ENCODE measurements at places on chromosomes 1 and 21.

DNA sequence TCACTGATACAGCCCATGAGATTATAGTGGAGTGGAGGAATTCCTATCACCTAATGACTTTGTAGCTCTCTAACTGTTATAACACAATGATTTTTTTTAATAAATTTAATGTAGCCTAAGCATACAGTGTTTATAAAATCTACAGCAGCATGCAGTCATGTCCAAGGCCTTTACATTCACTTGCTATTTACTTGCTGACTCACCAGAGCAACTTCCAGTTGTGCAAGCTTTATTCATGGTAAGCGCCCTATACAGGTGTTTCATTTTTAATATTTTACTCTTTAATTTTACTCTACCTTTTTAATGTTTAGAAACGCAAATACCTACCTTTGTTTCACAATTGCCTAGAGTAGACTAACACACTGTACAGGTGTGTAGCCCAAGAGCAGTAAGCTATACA, 1652.2 kb downstream of the BRINP3 start:
- DNase-seq, result no peak

GRCh38 chr1:185442050-185442449, 125.0 kb upstream of the IVNS1ABP start:
- DNase-seq, result no peak

- DNase-seq, result no peak
Observed at GRCh38 chr1:163777205-163777604, 455.5 kb downstream of the NUF2 start.

DNA sequence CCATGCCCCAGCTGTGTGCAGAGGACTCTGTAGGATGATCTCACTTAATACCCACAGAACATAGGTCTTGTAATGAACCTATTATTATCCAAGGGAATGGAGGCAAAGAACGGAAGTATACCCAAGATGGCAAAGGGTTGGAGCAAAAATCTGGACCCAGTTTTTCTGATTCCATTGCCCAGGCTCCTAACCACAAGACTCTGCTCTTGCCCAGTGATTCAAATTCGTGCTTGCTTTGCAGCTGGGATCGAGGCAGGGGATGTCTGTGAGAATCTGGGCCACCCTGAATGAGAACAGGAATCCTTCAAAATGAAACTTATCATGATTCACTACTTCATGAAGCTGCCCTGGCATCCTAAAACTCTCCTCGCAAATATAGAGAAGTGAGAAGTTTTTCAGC, 97.5 kb upstream of the KCNJ6 start:
- no peak for DNase-seq

GRCh38 chr1:116853680-116854402, 55.9 kb upstream of the PTGFRN start:
- DNase-seq, result peak; percentile 30

DNA sequence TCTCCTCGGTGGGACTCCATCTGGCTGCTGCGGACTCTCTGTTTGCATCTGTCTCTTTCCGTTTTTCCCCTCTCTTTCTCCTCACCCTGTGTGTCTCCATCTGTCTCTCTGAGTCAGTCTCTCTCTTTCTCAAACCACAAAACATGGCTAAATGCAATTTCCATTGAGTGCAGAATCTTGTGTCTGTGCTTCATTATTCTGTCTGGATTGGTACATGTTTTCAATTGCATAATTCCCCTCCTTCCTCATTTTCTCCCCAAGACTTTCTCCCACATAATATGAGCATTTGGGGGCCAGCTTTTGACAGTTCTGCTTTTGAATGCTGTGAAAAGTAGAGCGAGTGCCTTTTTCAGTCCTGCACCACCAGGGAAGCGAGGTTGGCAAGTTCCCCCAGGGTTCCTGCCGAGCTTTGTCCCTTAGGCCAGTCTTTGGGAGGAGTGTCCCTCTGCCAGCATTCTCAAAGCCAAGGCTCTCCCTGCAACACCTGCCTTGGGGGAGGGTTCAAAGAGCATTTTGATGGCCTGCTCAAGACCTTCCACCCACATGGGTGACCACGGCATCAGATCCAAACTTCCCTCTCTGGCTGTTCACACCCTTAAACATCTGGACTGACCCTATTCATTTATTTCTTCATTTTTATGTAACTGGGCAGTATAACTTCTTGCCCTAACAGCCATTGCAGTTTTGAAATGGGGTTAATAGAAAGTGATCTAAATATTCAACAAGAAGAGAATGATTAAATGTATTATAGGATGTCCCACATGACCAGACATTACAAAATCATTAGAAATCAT, 32.8 kb upstream of the SCMH1 start:
- DNase-seq, result no peak

GRCh38 chr1:110262846-110263631, 52.9 kb downstream of the KCNC4 start:
- no peak for DNase-seq

- no peak for DNase-seq
Observed at GRCh38 chr1:92211166-92211565, 6.5 kb upstream of the C1orf146 start.

DNA sequence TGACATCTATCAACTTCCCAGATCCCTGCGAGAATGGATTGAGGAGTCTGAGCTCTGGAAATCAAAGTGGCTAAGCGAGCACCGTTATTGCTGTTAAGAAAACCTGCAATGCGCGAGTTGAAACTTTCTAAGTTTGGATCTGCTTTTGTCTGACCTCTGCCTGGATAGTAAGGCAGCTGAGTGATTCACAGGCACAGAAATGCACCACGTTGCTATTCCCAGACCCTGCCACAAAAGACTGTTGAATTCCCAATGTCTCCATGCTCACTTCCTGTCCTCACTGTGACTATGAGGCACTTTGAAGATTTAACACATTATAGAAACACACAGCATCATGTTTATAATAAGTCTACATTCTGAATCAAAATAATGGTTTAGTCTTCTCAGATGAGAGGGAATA, 27.1 kb upstream of the CNIH3 start:
- no peak for DNase-seq

DNA sequence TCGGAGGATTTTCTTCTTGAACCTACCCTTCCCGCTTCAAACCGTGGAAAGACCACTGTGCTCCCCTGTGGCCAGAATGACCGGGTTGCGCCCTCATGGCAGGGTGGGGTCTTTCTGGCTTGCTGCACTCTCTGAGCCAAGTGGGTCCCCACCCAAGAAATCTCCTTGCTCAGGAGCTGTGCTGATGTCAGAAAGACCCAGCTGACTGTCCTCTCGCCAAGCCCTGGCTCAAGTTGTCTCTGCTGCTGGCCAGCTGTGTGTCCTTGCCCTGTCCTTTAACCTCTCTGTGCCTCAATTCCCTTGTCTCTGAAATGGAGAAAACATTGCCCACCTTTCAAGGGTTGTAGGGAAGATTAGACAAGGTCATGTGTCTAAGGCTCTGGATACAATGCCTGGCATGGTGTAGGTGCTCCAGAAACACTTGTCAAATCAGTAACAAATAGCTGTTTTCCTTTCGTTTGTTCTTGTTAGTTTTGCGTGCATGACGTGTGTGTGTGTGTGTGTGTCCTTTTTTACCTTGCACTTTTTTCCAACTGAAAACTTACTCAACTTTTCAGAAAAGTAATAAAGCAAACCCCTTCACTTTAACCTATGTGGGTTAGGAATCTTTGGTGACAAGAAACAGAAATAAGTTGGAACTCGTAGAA, 41.1 kb upstream of the RPL11 start:
- no peak for DNase-seq

GRCh38 chr21:37986751-37987399, 70.6 kb upstream of the KCNJ6 start:
- no peak for DNase-seq

DNA sequence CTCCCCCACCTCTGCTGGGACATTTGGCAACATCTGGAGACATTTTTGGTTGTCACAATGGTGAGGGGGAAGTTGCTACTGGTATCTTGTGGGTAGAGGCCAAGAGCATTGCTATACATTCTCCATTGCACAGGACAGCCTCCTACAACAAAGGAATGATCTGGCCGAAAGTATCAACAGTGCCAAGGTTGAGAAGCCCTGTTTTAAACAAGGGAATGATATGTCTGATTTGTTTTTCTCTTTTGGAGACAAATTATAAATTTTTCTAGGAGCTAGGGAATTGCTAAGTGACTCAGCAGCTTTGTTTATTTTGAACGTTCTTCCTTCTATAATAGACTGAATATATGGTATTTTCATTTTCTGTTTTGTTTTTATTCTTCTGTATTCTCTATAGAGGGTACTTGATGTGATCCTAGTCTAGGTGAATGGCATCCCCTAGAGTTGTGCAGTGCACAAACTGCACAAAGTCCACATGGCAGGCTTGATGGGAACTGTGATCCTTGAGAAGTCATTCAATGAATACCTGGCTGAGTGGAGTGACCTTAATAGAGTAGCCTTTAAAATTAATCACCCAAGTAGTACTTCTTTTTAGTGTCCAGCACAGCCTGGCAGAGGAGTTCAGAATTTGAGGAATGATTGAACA, 288.6 kb upstream of the USP24 start:
- no peak for DNase-seq

DNA sequence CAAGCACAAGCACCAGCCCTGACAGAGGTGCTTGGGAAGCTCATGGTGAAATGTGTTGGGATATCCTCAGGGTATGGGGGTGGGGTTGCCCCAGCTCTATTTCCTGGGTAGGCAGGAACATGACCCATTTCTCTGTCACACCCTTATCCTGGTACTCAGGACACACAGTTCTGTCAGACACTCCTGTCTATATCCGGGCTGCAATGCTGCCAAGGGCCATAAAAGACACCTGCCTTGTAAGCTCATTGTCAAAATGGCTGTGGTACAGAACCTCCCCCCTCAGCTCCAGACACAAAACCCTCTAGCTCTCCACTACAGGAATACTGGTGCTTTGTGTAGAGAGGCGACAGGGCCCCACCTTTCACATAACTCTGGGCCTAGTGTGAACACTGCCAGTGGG, 636.7 kb downstream of the PLA2G4A start:
- DNase-seq, result no peak

- no peak for DNase-seq
Observed at GRCh38 chr1:41377397-41377796, 16.2 kb downstream of the FOXO6 start.

DNA sequence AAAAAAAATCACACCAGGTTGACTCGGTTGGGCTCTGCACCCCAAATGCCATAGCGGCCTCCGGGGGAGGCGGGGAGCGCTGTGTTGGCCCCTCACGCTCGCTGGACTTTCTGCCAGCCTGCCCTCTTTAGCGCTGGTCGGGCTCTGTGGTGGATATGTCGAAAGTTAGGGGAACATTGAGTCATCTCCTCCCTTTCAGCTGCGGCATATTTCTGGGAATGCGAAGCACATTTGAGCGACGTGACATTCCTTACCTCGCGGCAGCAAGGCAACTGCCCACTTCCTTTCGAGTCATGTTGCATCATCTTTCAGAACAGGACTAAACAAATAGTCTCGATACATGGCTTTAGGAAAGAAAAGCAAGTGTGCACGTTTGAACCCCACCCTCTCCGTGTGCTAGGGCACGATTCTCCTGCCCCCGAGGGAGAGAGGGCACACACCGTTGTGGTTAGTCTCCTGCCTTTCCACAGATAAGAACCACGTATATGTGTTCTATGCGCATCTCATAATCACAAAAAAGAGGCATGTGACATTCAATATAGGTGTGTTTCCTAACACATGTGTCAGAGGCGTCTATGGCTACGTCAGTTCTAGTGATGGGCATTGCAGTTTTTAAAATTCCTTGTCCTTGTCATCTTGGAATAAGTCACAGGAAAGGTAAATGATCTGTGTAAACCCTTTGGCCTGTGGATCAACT, 105.9 kb upstream of the SLC45A1 start:
- no peak for DNase-seq

Data from neural progenitor cell (in vitro differentiated cells).